ENCODE measurements at places on chromosomes 11 and 22.

DNA sequence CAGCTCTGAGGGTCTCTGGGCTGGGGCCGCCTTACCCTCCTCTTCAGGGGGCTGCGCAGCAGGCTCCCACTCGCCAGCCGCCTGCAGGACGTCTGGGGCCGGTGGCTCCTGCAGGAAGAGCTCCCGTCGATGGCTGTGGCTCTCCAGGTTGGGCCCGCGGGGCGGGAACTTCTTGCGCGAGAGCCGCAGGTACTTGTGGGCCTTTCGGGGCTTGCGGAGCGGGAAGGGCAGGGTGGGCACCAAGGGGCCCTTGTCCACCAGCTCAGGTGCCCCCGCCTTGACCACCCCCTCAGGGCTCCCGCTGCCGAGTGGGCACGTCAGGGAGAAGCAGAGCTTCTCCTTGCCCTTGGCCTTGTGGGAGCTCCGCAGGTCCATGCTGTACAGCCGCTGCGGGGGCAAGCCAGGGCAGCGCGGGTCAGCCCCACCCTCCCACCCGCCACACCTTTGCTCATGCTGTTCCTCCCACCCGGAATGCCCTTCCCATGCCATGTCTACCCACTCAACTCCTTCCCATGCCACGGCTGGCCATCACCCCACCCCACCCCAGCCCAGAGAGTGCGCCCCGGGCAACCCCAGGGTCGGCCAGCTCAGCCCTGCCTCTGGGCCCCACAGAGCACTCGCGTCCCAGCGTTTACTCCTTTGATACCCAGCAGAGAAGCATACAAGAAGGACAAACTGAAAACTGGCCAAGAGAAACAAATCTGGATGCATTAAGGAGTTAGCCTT is 18.0 kb downstream of the CBX7 start:
- no peak overlapping the region for H3K27ac ChIP-seq
- no peaks in the 10 kb centered on the region for H3K27me3 ChIP-seq
- peaks cover 10% of the 10 kb centered on the region for H3K4me1 ChIP-seq
- H3K36me3 ChIP-seq: peaks cover 18% of the 10 kb centered on the region
- DNase-seq: peak; percentile 67

- no peaks in the 10 kb centered on the region for H3K36me3 ChIP-seq
- no peaks in the 10 kb centered on the region for H3K4me1 ChIP-seq
- H3K27me3 ChIP-seq: no peaks in the 10 kb centered on the region
- H3K27ac ChIP-seq: no peak overlapping the region
- H3K4me3 ChIP-seq: no peak overlapping the region
Measured at GRCh38 chr11:40235841-40236240, 1223.6 kb downstream of the LRRC4C start.

DNA sequence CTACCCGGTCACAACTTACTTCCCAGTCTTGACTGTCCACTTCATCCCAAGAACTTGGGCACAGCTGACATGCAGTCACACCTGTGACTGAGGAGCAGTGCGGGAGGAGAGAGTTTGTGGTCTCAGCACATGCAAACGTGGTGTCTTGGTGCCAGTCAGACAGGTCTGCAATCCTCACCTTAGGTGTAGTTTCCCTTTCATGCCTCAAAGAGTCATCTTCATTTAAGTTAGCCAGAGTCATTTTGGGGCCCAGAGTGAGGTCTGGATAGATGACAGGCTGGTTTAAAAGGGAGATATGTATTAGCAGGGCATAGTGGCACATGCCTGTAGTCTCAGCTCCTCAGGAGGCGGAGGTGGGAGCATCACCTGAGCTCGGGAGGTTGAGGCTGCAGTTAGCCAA is 108.5 kb upstream of the SORL1-AS1 start:
- no peak overlapping the region for H3K27ac ChIP-seq
- H3K36me3 ChIP-seq: peaks cover 59% of the 10 kb centered on the region
- H3K4me3 ChIP-seq: no peak overlapping the region

GRCh38 chr22:45007391-45008185 is 2.2 kb downstream of the PHF21B start:
- no peak overlapping the region for H3K27ac ChIP-seq
- H3K4me1 ChIP-seq: peaks cover 6% of the 10 kb centered on the region
- H3K4me3 ChIP-seq: peak overlapping the region; percentile 29
- DNase-seq: peak; percentile 80

GRCh38 chr22:24455751-24456426 is 28.5 kb downstream of the ADORA2A start:
- no peak overlapping the region for H3K4me3 ChIP-seq
- no peaks in the 10 kb centered on the region for H3K27me3 ChIP-seq
- H3K4me1 ChIP-seq: peaks cover 3% of the 10 kb centered on the region
- no peak for DNase-seq
- H3K36me3 ChIP-seq: no peaks in the 10 kb centered on the region

GRCh38 chr11:108916290-108916689 is 251.4 kb downstream of the DDX10 start:
- H3K36me3 ChIP-seq: no peaks in the 10 kb centered on the region
- H3K27me3 ChIP-seq: no peaks in the 10 kb centered on the region
- DNase-seq: no peak
- no peak overlapping the region for H3K4me3 ChIP-seq

- H3K36me3 ChIP-seq: no peaks in the 10 kb centered on the region
- H3K4me1 ChIP-seq: no peaks in the 10 kb centered on the region
- no peak overlapping the region for H3K27ac ChIP-seq
- no peak for DNase-seq
- no peak overlapping the region for H3K4me3 ChIP-seq
- no peaks in the 10 kb centered on the region for H3K27me3 ChIP-seq
Measured at GRCh38 chr11:21634956-21635355, 557.9 kb upstream of the ANO5 start.

GRCh38 chr22:48520884-48521588 is 1306.6 kb downstream of the BRD1 start:
- H3K36me3 ChIP-seq: no peaks in the 10 kb centered on the region
- no peak for DNase-seq
- H3K4me3 ChIP-seq: no peak overlapping the region

DNA sequence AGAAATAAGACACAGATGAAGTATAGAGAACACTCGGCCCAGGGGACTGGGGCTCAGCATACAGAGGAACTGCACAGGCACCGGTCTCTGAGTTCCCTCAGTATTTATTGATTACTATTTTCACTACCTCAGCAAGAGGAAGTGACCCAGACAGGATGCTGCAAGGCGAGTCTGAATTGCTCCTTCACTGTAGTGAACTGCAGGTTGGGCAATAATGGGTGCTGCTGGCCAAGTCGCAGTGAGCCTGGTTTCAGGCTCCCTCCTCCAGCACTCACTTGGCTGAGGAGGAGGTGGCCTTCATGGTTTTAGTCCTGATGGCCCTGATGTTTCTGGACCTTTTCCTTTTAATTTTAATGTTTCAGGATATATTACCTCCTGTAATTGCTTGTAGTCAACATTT is 10.4 kb downstream of the OR52K2 start:
- H3K27me3 ChIP-seq: no peaks in the 10 kb centered on the region
- DNase-seq: peak; percentile 2
- H3K27ac ChIP-seq: peak overlapping the region; percentile 66
- H3K4me1 ChIP-seq: no peaks in the 10 kb centered on the region

DNA sequence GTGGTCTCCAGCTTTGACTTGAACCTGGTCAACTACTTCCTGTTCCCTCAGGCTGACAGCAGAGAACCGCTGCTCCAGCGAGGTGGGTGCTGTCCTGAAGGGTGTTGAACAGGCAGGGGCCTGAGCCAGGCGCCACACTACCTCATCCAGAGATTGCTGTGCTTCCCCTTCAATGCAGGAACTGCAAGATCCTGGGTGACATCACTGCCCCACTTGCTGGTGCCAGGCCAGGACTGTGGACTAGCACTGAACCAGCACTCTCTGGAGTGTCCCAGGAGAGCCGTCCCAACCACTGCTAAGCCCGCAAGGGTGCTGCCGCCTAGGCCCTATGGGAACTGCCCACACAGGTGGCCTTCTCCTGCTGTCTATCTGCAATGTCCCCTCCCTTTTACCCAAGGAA is 51.7 kb downstream of the GAB4 start:
- H3K4me3 ChIP-seq: no peak overlapping the region
- DNase-seq: no peak
- no peaks in the 10 kb centered on the region for H3K4me1 ChIP-seq
- no peaks in the 10 kb centered on the region for H3K36me3 ChIP-seq

GRCh38 chr11:20037396-20038153 is 122.7 kb downstream of the DBX1 start:
- H3K4me1 ChIP-seq: no peaks in the 10 kb centered on the region
- no peak overlapping the region for H3K4me3 ChIP-seq
- DNase-seq: no peak
- no peaks in the 10 kb centered on the region for H3K27me3 ChIP-seq

DNA sequence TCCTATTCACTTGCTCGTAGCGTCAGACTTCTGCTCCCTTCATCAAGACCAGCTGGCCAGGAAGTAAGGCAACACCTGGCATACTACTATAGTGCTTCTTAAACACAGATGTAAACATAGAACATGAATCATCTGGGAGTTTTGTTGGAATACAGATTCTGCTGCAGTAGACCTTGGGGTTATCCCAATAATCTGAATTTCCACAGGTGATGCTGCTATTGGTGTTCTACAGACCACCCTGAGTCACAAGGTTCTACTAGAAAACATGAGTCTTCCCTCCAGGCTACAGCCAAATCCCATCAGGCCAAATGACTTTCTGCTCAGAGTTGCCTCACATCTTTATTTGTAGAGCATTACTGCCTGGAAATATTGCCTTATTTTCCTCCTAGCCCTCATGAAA is 175.2 kb downstream of the NELL1 start:
- H3K27ac ChIP-seq: no peak overlapping the region
- DNase-seq: no peak
- H3K36me3 ChIP-seq: no peaks in the 10 kb centered on the region
- H3K4me3 ChIP-seq: no peak overlapping the region
- H3K27me3 ChIP-seq: no peaks in the 10 kb centered on the region

DNA sequence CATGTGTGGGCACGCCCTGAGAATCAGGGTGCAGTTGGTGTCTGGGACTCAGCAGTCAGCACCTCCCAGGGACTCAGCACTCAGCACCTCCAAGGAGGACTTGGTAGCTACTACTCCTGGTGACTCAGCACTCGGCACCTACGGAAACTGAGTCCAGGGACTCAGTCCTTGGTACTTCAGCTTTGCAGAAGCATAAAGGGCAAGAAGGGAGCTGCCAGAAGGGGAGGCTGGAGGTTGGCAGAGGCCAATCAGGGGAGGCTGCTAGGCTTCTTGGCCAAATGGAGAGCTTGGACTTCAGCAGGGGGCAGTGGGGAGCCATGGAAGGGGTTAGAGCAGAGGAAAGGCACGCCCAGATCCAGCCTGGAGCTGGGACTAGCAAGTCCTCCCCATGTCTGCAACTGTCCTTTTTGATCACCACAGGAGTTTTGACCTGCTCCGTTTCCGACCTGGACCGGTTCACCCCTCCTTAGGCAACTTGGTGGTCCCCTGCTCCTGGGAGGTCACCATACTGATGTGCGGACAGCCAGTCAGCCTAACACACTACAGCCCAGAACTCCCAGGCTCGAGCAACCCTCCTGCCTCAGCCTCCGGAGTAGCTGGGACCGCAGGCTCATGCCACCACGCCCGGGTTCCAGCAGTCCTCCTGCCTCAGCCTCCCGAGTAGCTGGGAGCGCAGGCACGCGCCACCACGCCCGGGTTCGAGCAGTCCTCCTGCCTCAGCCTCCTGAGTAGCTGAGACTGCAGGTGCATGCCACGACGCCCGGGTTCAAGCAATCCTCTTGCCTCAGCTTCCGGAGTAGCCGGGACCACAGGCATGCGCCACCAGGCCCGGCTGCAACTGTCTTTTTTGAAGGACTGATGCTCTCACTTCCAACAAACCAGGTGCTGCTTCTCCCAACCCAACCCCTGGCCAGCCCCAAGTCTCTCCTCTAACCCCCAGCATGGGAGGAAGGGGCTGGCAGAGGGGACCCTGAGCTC is 1.5 kb downstream of the ANO9 start:
- no peak overlapping the region for H3K4me3 ChIP-seq
- H3K27me3 ChIP-seq: peaks cover 37% of the 10 kb centered on the region
- no peak overlapping the region for H3K27ac ChIP-seq
- peaks cover 2% of the 10 kb centered on the region for H3K4me1 ChIP-seq

DNA sequence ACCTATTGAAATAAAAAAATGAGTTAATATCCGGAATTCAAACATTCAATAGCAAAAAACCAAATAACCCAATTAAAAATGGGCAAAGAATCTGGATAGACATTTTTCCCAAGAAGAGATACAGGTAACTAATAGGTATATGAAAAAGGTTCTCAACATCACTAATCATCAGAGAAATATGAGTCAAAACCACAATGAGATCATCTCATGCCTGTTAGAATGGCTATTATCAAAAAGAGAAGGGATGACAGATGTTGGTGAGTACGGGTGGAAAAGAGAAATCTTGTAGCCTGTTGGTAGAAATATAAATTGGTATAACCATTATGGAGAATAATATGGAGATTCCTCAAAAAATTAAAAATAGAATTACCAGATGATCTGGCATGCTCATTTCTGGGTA is 26.9 kb upstream of the OR6M1 start:
- no peak overlapping the region for H3K4me3 ChIP-seq
- H3K4me1 ChIP-seq: no peaks in the 10 kb centered on the region
- H3K27me3 ChIP-seq: no peaks in the 10 kb centered on the region
- no peak for DNase-seq
- H3K36me3 ChIP-seq: no peaks in the 10 kb centered on the region
- H3K27ac ChIP-seq: no peak overlapping the region
